Activated CD4-positive, alpha-beta T cell treated with anti-CD3 and anti-CD28 coated beads, Interleukin-2, amount 10 ng/mL, durations not matched to agents 24 days and 14 days (primary cell): ENCODE measurements at places on chromosomes 5 and 9. TPM values are rescaled to one million over a fixed set of nuclear protein-coding genes. Genes with fewer than 3 reads are reported as not detected.

The ZFP2 gene
- total RNA-seq: 0.33 TPM in 1 of 2 replicates, not detected in the other

The GABBR2 gene
- total RNA-seq: not detected in 2 replicates

DNA sequence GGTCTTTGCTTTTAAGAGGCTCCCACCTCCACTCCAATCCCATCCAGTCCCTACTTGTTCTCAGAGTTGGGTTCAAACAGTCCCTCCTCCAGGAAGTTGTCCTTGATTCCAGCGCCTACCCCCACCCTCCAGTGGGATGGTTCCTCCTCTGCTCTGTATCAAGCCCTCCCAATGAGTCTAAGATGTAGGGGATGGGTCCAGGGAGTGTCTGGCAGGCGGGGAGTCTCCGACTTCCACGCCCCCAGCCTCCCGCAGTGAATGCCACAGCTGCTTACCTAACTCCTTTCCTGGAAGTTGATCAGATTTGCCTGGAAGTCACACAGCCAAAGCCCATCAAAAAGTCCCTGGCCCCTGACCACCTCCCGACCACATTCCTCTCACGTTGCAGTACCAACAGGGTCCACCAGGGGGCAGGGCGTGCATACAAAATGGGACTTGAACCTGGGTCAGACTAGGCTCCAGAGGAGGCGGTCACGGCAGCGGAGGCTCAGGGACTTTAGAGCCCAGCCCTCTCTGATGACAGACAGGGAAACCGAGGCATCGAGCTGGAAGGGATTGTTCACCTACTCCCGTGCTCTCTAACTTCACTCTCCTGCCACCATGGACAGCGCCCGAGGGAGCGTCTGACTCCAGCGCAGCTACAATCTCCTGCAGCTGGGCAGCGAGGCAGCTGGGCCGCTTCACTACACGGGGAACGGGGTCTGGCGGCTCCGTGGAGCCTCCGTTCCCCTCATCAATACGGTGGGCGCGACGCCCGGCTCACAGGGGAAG, 25.0 kb upstream of the TDRD7 start:
- H3K36me3 ChIP-seq: no peaks in the 10 kb centered on the region
- H3K27ac ChIP-seq: no peak overlapping the region
- H3K4me1 ChIP-seq: peaks cover 26% of the 10 kb centered on the region
- H3K27me3 ChIP-seq: peaks cover 24% of the 10 kb centered on the region
- no peak overlapping the region for H3K4me3 ChIP-seq
- peak; percentile 93 for DNase-seq

DNA sequence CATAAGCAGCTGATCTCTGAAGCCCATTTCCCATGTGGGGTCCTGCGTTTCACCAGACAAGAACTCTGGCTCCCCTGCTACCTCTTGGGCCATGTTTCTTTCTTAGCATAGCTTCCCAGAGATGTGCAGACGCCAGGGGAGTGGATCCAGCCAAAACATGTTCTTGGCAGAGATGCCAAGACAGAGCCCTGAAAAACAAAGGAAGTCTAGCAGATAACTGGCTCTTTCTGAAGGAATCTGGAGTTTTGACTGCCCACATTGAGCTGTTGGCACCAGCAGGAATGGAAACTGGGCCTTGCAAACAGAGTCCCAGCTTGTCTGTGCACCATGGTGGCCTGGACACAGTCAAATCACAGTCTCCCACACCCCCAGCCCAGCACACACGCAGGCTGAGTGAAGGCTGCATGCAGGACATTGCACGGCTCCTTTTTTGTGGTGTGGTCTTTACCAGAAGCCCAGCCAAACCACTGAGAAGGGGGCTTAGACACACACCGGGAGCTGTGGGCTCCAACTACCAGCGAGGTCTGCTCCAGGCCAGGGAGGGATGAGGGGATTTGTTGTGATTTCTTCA, 114.7 kb downstream of the SNX18 start:
- no peaks in the 10 kb centered on the region for H3K36me3 ChIP-seq
- H3K27me3 ChIP-seq: no peaks in the 10 kb centered on the region
- H3K4me1 ChIP-seq: peaks cover 11% of the 10 kb centered on the region
- no peak overlapping the region for H3K4me3 ChIP-seq

GRCh38 chr5:148953711-148954110, 109.2 kb downstream of the SH3TC2 start:
- H3K27ac ChIP-seq: no peak overlapping the region
- no peaks in the 10 kb centered on the region for H3K36me3 ChIP-seq
- peaks cover 11% of the 10 kb centered on the region for H3K27me3 ChIP-seq
- H3K4me3 ChIP-seq: no peak overlapping the region
- DNase-seq: no peak

DNA sequence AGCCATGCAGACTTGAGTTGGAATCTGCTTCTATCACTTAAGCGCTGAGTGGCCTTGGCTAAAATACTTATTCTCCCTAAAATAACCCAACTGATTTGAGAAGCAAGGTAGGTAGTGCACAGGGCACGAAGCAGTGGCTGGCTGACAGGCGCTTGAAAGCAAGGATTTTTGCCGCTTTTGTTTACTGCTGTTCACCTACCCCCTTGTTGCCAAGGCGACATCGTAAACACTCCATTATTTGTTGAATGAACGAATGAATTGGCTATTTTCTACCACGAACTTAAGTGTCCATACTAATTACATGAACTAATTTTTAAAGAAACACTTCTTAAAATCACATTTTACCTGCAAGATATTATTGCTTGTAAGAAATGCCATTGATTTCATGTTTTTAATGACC, 98.0 kb downstream of the ANKH start:
- no peaks in the 10 kb centered on the region for H3K27me3 ChIP-seq
- no peak overlapping the region for H3K27ac ChIP-seq
- DNase-seq: no peak
- peaks cover 2% of the 10 kb centered on the region for H3K36me3 ChIP-seq

DNA sequence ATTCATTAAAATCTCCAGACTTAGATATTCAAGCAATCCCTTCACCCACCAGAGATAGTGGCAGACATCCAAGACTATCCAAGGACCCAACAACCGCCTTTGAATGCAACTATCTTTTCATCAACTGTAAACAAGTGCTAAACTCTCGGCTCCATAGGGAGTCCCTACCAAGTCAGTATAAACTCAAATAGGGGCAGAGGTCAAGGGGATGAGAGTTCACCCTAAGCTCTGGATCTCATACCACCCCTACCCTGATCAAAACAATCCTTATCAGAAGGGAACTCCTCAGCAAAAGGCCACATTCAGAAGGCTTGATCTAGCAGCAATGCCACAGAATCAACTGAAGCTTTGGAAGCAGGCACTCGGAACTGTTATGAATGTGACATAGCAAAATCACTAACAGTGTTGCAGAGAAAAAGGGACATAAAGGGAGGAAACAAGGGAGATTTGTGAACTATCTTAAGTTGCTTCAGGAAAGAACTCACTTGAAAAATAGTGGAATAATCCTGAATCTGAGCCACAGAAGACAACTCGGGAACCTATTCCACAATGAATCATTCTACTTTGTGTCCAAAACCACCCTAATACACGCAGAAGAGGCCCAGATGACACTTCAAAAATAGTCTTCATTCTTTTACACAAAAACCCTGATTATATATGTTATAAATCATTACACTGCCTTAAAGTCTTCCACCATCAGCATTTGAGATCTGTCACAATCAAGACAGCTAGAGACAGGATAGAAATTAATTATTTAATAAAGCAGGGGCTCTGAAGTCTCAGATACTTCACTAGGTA, 49.8 kb downstream of the NR6A1 start:
- H3K4me1 ChIP-seq: peaks cover 4% of the 10 kb centered on the region
- no peak overlapping the region for H3K27ac ChIP-seq
- peaks cover 8% of the 10 kb centered on the region for H3K27me3 ChIP-seq
- H3K36me3 ChIP-seq: no peaks in the 10 kb centered on the region
- no peak for DNase-seq

DNA sequence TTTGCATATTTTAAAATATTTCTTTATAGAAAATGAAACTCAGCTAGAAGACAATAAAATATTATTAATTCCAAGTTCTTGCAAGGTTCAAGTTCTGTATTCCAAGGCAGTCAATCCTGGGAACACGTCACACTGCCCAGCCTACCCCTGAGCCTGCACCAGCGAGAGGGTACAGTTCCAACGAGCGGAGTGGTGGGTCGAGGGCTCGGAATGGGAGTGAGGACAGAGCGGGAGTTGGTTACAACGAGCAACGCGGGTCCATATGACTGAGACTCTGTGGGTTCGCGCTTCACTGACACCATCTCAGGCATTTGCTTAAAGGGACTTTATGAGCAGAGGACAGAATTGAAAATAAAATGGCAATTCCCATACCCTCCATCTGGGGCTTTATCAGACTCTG, 40.0 kb upstream of the SPTLC1 start:
- H3K36me3 ChIP-seq: no peaks in the 10 kb centered on the region
- H3K27ac ChIP-seq: no peak overlapping the region
- H3K4me3 ChIP-seq: no peak overlapping the region
- H3K4me1 ChIP-seq: no peaks in the 10 kb centered on the region
- H3K27me3 ChIP-seq: peaks cover 11% of the 10 kb centered on the region
- no peak for DNase-seq

DNA sequence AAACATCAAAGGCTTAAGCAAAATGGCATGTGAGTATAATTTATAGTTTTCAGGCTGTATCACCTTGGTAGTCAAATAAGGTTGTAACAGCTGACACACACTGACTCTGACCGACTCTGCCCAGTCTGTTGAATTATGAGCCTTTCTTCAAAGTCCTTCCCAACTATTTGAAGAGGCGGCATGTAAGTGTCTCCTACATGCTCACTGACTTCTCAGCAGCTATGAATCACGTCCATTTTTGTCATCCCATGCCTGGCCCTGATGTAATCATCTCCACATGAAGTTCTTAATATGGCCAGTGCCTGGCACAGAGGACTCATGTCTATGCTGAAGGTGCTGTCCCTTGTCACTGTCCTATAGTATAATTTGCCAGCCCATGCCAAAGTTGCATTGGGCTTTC, 5.1 kb upstream of the PTBP3 start:
- no peaks in the 10 kb centered on the region for H3K36me3 ChIP-seq
- H3K4me1 ChIP-seq: peaks cover 6% of the 10 kb centered on the region
- H3K4me3 ChIP-seq: no peak overlapping the region
- no peaks in the 10 kb centered on the region for H3K27me3 ChIP-seq
